GM12878 (cell line): ENCODE measurements at places on chromosomes 16 and 17.
A peak's percentile ranks its signal among the peaks of the same experiment; 100 is the strongest.

- DNase-seq: no peak
These were observed 31.0 kb downstream of the SCNN1B start for GRCh38 chr16:23333034-23333579.

DNA sequence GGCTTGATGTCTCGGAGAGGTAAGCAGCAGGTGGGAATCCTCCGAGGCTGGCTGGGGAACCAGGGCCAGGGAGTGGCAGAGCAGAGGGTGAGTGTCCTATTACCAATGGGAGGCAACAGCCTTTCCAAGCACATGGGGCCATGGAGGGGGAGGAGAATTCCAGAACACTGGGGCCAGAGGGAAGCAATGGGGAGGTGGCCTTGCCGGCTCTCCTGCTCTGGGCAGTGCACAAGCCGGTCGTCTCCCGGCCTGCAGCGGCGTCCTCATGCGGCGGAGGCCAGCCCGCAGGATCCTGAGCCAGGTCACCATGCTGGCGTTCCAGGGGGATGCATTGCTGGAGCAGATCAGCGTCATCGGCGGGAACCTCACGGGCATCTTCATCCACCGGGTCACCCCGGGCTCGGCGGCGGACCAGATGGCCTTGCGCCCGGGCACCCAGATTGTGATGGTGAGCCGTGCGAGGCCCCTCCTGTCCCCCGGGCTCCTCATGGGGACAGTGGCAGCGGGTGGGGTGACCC is 21.9 kb downstream of the SGSH start:
- no peak for DNase-seq

DNA sequence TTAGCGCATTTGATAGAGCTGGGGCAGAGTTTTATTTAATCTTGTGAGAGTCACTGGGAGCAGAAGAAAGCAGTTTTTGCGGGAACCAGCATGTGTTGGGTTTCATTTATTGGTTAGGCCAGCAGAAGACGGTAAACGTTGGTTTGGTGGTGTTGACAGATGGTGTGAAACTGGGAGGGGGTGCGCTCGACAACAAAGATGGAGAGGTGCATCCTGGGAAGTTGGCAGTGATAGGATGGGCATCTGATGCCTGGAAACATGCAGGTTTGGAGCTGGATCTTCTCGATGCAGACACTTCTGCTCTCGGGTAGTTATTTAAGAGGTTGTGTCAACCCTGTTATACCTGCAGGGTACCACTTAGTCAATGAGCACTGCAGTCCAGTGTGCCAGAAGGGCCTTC is 24.9 kb upstream of the CLEC18A start:
- no peak for DNase-seq

DNA sequence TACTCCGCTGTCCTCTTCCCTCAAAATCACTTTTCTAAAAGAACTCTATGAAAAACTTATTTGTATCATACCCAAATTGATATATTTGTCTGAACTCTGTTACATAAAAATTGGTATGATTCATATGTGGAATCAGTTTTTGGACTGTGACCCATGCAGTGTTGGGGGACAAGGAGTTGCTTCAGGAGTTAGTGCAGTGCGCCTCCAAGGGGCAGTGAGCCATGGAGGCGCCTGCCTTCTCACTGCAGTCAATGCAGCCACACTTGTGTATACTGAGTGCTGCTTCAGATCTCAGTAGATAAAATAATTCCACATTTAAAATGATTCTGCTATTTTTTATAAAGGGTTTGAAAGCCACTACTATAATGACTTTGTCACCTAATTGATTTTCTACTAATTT is 32.5 kb downstream of the DGKE start:
- no peak for DNase-seq

DNA sequence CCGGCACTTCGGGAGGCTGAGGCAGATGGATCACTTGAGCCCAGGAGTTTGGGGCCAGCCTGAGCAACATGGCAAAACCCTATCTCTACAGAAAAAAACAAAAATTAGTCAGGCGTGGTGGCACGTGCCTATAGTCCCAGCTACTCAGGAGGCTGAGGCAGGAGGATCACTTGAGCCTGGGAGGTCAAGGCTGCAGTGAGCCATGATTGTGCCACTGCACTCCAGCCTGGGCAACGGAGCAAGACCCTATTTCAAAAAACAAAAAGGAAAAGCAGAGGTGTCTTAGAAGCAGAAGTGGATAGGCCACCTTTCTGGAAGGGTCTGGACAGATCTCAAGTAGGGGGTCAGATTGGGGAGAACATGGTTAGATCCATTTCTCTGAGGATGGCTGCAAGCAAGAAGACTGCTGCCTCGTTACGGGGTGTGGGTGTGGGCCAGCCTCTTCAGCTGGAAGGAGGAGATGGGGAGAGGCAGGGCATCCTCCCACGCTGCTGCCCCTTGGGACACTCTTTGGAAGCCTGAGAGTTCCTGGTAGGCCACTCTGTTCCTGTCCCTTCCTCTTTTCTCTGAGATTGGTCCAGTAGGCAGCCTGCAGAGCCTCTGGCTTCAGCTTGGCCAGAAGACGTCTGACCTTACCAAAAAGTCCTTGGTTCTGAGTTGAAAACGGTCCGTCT is 208.0 kb downstream of the MSI2 start:
- no peak for DNase-seq

- no peak for DNase-seq
These were observed 17.2 kb downstream of the USP7 start for GRCh38 chr16:8946544-8946943.

DNA sequence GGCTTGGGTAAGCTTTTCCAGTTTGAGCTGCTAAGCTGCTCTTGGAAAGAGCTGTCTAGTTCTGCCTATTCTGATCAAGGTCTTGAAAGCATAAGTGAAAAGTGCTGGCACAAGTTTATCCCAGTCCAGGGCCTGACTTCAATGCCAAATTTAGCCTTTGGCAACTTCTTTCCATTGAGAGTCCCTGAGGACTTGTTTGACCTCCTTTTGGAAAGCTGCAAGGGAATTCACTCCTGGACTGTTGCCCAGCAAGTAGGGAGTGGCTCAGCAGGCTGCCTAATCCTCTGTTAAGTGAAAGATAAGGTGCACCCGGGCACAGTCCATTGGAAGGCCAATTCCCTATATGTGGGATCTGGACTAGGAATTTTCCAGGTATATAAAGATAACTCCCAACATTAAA is 16.0 kb upstream of the TANC2 start:
- DNase-seq: no peak

DNA sequence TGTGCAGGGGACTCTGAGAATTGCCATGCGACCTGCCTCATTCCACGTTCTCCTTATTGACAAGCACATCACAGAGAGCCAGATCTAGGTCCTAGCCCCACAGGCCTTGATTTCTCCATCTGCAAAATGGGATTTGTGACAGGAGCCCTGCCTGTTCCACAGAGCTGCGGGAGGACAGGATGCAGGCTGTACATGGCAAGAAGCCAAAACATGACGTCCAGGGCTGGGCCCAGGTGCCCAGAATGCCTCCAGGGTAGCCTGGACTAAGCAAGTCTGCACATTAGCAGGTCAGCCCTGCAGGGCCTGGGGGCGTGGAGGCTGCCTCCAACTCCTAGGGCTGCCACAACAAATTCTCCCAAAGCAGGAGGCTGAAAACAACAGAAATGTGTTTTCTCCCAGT is 235.7 kb upstream of the SDK2 start:
- no peak for DNase-seq

- no peak for DNase-seq
These were observed 983.9 kb upstream of the EEF2KMT start for GRCh38 chr16:6081320-6081976.

DNA sequence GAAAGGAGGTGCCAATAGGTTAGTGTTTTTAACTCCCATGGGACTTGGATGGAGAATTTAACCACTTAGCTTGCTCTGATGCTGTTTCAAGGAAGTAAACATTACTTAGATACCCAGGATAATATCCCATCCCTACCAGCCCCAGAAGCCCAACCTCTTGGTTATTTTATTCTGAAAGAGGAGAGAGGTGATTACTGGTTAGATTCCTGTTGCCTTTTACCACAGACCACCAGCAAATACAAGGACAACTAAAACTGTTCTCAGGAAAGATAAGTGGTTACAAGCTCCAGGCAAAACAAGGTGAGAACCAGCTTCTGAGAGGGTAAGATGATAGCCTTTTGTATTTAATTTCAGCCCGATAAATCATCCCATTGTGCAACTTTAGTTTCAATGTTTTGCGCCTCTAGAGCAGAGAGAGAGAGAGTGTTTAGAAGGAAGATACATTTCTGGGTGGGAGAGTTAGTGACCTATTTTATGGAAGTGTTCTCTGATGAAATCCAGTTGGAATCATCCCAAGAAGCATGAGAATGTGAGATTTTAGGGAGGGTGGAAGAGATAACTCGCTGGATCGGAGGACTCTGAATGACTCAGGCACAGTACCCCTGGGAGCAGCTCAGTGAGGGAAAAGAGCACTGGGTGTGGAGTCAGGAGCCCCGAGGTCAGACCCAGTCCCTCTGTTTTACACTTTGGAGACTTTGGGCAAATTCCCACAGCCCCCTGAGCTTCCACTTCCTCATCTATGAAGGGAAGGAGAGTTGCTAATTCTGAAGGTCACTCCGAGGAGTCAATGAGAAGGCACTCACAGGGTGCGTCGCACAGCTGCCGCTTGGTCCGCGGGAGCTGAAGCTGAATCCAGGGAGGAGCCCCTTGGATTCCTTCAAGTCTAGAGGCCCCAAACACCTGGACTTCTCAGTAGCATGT is 12.1 kb downstream of the GLP2R start:
- DNase-seq: no peak

DNA sequence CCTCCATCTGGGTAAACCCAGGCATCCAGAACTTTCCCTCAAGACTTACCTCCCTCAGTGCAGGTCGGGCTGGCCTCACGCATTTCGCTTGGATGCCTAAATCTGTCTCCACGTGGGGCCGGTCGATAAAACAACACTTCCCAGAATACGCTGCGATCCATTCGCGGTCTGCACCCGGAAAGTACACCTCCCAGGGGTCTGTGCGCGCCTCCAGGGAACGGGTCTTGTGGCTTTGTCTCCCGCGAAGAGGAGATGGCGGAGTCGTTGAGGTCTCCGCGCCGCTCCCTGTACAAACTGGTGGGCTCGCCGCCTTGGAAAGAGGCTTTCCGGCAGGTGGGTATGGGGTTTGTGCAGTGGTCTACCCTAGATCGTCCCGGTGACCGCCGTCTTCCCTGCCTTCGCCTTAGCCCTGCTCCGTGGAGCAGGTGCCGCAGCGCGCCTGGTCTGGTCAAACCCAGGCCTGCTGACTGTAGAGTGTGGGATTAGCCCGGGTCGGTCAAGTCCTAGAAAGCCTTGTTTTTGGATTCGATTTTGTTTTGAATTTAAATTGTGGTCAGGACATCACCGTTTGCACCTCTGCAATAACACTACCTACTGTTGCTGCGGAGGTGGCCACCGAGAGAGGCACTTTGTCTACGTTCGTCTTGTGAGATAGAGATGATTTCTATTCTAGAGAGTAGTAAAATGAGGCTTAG is at the start of gene RPAIN:
Gene RPAIN (plus strand): TSS at position 224 of the 695 bp plus-strand sequence. CDS start 29 bp downstream, at position 253.
- DNase-seq: no peak

DNA sequence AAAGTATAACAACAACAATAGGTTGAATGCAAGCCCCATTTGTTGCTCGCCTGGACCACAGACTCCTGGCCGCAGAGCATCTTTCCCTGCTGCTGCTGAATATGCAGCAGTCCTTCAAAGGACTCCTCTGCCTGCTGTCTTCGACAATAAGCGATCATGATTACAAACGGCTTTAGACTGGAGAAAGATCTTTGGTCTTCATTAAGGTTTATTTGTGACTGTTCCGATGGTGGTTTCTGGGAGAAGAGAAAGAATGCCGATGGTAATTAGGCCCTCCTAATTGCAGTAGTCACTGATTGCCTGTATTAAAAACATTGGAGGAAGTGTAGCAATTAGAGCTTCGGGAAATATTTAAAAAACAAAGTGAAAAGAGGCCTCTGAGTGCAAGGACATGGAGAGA is 138.2 kb downstream of the CACNG3 start:
- DNase-seq: no peak

DNA sequence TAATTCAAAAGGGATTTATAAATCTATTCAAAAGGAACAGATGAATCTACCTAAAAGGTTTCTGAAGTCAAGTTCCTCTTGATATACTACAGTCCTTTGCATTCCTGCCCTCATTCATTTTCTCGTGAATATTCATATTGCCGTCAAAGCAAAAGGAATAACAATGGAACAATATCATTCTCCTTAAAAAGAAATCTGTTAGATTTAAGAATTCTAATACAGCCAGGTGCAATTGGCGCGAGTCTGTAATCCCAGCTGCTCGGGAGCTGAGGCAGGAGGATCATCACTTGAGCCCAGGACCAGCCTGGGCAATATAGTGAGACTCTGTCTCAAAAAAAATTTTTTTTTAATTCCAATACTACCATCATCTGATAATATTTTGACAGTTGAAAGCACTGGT is 130.3 kb downstream of the BRIP1 start:
- no peak for DNase-seq

GRCh38 chr17:49362723-49363117 is 670 bp upstream of the ZNF652 start:
- DNase-seq: no peak

- DNase-seq: no peak
These were observed 34.1 kb downstream of the CMC2 start for GRCh38 chr16:80972611-80973010.

GRCh38 chr17:55654022-55654421 is 68.6 kb downstream of the TMEM100 start:
- DNase-seq: no peak

- peak; percentile 45 for DNase-seq
These were observed 3.3 kb downstream of the HASPIN start for GRCh38 chr17:3727041-3727440.

- peak; percentile 2 for DNase-seq
These were observed 166.3 kb downstream of the ANKFN1 start for GRCh38 chr17:56319531-56319930.
